Kidney tubule cell (primary cell): ENCODE measurements at places on chromosomes 5 and 9.

DNA sequence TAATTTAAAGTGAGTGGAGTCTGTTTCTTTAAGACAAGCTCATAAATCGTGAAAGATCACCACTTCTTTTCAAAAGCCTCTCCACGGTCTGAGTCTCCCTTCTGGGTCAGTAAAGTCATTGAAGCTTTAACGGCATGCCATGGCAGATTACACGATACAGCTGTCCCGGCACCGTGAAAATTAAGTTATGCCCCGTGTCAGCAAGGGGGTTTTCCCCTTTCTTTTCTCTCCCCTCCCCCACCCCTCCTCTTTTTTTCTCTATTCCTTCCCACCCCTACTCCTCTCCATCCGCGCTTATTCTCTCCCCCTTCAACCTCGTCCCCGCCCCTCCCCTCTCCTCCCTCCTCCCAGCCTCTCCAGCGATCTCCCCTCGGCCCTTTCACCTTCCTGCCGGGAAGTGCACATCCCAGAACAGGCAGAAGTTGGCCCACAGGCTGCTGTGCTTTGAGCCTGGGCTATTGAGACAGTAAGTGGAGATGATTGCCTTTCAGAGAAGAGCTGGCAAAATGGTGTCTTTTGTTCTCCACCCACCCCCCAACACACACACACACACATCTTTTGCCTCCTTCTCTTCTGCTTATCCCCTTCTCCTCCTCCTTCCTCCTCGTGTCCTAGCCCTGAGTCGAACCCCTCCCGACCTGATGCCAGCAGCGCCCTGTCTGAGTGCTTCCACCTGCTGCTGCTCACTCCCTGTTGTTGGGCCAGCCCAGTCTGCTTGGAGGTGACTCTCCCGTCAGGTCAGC is 44.1 kb downstream of the GAS1 start:
- DNase-seq = peak; percentile 7

- DNase-seq = peak; percentile 13
These were observed 8.6 kb upstream of the SMIM23 start for GRCh38 chr5:171776770-171777759.

DNA sequence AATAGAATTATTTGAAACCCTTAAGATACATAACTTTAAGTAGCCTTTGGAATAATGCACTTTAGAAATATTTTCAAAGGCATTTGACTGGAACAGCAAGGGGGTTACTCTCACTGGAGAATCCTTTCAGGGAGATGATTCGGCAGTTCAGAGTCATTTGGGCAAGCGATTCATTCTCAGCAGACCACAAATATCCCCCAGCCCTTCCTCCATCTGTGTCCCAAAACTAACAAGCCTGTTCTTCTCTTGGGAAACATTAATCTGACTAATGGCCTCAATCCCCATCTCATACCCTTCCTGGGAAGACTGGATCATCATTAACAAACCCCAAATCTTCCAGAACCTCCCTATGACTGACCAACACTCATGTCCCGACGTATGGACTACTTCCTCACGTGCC is 65.8 kb upstream of the S1PR3 start:
- no peak for DNase-seq

GRCh38 chr9:134650431-134651190 is 9.0 kb downstream of the COL5A1 start:
- DNase-seq = no peak

DNA sequence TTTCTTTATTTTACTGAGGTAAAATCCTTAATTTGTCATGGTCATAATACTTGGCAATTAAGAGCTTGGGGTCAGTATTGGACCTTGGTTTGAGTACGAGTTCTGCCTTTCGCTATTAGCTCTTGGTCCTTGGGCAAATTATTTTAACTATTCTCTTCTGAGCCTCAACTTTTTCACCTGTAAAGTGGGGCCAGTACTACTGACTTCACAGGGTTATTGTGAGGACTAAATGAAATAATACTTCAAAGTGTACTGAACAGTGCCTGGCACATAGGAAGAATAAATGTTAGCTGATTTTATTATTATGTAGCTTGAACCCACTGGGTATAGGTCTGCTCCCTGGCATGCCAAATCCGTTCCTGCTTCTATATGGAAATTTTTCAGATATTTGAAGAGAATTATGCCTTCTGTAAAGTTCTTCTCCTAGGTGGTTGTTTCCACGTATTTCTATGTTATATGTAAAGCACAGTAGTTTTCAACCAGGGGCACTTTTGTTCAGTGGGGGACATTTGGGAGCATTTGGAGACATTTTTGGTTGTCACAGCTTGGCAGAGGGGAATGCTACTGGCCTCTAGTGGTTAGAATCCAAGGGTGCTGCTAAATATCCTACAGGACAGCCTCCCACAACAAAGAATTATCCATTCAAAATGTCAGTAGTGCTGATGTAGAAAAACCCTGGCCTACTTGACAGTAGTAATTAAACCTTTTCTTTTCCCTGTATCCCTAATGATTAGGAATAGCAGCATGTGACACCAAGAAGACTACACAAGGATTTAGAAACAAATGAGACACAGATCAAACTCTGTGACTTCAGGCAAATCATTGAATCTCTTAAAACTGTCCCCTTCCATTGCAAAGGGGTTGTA is 4.5 kb downstream of the RCL1 start:
- DNase-seq = peak; percentile 52

- DNase-seq = no peak
These were observed 34.2 kb downstream of the MARCHF6 start for GRCh38 chr5:10387690-10388089.

DNA sequence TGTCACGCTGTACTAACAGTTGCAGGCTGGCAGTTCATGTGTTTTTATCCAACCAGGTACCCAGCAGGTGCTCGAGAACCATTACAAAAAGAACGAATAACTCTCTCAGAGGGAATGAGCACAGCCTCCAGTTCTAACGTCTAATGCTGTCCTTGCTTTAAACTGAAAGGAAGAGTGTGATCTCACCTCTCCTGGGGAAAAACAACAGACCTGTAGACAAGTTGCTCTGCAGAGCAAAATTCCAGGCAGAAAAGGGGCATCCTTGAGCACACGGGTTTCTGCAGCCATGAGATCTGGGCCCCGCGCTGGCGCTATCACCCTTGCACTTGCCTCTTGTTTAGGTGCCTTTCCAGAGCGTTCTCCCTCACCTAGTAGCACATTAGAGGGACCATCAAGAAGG is 92.5 kb upstream of the DNAH5 start:
- DNase-seq = peak; percentile 67

DNA sequence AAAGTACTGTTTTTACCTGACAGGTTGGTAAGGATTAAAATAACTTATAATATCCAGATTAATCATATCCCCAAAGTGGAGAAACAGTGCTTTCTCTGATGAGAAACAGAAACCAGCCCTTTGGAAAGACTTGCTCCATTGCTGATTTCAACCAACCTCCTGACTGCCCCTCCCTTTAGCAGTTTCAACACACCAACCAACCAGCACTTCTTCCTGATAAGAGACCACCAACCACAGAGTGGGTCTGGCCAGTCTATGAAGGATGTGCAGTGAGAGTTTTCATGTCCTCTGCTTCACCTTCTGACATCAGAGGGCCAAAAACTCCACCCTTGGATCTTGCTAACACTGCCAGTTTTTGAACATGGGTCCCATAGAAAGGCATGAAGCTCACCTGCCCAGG is 28.1 kb downstream of the RIGI start:
- DNase-seq = no peak

DNA sequence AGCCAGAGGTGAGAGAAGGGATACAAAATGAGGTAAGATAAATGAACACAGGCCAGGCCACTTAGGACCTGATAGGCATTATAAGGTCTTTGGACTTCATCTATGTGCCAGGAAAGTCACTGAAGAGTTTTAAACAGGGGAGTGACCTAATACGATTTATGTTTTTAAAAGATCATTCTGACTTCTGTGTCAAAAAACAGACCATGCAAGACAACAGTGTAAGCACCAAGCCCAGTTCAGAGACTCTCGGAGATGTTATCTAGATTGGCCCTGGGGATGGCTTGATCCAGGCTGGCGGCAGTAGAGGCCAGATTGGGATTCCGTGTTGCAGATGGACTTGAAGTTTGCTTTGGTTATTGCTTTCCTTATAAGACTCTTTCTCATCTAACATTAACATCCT is 43.0 kb upstream of the DPYSL3 start:
- no peak for DNase-seq

DNA sequence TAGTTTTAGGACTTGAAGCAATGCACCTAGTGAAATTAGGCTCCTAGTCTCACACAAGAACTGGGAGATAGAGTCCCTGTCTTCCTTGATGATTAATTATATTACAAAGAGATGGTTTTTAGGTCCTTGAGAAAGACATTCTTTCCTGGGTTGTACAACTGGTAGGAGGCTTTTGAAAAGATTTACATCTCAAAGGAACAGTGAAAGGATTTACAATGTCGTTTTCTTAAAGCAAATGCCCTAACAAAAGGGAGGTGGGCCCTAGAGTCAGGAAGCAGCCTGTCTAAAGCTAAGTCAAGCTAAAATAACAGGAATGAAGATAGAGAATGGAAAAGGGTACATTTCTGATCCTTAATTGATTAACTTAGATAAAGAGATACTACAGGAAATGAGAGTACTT is 102.2 kb upstream of the IL7R start:
- no peak for DNase-seq

DNA sequence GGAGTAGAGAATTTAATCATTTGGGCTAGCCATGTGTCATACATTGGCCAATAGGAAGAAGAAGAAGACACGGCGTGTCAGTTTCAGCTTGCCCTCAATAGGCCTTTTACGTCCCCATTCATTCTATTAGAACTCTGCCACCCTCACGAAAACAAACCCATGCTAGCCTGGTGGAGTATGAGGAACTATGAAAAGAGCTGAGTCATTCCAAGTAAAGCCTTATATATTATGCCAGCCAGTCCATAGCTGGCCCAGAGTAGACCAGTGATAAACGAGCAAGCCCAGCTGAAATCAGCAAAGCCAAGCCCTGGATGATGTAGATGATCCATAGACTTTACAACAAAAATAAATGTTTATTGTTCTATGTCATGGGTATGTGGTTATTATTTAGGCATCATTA is 895.1 kb downstream of the TLE1 start:
- no peak for DNase-seq

GRCh38 chr9:89642789-89643188 is 38.0 kb downstream of the GADD45G start:
- no peak for DNase-seq

DNA sequence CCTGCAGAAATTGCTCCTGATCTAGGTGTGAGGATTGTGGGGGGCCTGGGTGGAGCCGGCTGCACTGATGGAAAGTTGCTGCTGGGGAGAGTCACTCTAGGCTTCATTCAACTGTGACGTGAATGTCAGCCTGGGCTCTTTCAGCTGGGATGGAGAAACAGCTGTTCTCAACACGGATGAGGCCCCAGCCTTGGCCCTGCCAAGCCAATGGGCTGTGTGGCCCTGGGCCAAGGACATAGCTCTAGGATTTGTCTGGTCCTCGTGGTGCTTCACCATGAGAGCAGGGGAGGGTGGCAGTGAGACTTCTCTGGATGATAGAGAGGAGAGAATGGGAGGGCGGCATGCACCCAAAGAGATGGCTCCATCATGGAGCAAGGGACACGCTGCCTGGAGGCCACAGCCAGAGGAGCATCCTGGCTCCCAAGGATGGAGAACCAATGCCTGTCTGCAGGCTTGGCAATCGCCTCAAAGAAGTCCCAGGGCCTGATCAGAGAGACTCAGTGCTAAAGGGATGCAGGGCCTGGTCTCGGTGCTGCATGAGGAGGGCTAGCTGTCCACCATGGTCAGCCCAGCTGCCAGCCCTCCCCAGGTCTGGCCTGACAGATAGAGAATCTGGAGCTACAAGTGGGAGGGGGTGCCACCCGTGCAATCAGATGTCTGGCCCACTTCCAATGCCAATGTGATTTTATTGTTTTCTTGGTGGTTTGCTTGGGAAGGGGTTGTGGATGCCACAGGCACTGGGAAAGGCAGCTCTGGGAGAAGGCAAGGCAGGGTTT is 141.0 kb downstream of the GADD45G start:
- DNase-seq = no peak
